Bone marrow (tissue), 2 donors: ENCODE measurements at places on chromosomes 4 and X.

DNA sequence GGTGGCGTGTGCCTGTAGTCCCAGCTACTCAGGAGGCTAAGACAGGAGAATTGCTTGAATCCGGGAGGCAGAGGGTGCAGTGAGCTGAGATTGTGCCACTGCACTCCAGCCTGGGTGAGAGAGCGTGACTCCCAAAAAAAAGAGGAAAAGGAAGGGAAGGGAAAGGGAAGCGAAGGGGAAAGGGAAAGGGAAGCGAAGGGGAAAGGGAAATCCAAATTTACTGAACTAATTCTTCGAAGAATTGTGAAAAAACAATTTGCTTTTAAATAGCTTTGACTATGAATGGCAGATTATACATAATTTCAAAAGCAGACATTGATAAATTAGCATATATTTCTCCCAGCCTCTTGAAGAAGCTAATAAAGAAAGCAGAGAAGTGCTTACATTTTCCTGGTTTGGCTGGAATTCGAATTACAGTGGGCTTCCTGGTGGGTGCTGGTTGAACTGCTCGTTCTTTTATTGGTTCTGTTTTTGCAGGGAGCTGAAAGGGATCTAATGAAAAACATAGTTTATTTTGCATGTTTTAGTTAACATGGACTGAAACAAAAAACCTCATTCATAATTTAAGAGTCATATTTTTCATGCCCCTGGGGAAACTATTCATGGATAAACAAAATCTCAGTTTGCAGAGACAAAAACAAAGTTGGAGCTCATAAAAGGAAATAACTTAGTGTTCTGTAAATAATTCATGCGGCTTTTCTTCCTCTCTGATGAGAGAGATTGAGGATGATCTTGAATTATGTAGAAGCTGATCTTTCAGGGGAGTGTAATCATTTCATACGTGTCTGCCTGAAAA is 66.0 kb downstream of the RPS3A start:
- DNase-seq = no peak

DNA sequence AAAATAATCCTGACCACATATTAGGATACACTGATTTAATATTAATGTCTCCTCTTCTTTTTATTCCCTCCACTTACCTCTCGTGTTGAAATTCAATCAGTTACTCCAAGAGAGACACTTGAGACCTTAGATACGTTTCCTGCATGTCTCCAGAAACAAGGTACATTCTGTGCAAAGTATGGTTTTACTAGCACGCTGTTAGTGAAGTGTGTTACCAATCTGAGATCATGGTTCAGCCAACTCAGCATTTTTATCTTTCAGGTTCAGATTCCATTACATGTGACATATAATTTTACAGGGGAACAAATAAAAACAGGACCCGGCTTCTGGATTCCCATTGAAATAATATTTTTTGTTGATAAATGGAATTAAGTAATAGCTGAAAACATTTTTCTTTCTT is 32.2 kb downstream of the PDLIM5 start:
- DNase-seq = no peak

DNA sequence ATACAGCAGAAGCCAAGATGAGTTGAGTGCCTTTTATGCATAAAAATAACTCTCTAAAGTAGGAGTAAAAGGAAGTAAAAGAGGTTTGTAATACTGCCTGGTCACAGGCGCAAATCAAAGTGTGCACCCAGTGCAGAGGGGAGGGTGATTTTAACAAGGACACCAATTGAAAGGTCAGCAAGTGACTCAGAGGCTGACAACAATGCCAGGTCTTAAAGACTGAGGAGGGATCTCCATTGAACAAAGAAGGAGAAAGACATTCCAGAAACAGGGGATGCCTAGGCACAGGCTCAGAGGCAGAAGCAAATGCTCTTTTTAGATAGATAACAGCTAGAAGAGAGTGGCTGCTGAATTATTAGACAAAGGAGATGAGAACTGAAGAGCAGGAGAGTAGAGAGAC is 297.4 kb upstream of the VCX start:
- no peak for DNase-seq

DNA sequence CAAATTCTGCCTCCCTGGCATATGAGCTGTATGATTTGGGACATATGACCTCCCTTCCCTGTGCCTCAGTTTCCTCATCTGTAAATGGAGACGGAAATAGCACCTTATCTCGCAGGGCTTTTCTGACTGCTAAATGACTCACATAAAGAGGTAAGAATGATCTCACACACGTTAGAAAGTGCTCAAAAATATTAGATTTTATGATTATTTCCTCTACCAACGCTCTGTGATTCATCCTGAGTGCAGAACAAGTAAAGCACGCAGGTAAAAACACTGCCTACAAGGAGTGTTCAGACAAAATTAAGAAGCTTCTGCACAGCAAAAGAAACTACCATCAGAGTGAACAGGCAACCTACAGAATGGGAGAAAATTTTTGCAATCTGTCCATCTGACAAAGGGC is 21.1 kb downstream of the ACSL1 start:
- DNase-seq = no peak

- no peak for DNase-seq
These were observed 387.3 kb upstream of the ADGRL3 start for GRCh38 chr4:60812811-60813210.

GRCh38 chr4:24396988-24397387 is 187.4 kb downstream of the DHX15 start:
- DNase-seq = no peak

DNA sequence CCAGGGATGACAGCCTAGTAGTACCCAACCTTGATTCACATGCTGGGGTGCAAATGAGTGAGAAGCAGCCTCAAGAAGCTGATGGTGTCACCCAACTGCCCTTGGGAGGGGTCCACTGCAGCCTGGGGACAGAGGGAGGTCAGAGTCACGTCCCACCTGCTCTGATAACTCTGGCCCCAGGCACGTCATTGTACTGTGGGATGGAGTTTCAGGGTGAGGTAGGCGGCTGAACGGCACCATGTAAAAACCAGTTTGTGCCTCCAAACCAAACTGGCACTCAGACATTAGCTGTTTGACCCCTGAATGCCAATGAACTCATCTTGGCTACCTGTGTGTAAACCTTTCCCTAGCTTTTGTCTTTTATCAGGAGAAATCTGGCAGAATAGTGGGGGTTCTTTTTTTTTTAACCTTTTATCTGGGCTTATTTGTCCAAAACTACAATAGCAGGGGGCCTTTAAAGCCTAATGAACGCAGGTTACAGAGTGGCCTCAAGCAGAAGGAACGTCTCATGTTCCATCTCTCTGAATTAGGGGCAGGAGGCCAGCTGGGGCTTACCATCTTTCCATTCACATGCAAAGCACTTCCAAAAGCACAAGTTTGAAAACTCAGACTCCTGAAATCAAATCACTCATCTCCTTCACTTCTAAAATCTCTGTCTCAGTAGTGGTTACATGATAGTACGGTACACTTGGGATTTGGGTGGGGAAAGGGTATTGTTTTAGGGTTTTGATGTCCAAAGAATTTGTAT is 89.4 kb downstream of the IRF2 start:
- DNase-seq = no peak

GRCh38 chr4:126895988-126896570 is 736.7 kb upstream of the INTU start:
- DNase-seq = no peak

- no peak for DNase-seq
These were observed 8.8 kb upstream of the CHRDL1 start for GRCh38 chrX:110804446-110804845.

DNA sequence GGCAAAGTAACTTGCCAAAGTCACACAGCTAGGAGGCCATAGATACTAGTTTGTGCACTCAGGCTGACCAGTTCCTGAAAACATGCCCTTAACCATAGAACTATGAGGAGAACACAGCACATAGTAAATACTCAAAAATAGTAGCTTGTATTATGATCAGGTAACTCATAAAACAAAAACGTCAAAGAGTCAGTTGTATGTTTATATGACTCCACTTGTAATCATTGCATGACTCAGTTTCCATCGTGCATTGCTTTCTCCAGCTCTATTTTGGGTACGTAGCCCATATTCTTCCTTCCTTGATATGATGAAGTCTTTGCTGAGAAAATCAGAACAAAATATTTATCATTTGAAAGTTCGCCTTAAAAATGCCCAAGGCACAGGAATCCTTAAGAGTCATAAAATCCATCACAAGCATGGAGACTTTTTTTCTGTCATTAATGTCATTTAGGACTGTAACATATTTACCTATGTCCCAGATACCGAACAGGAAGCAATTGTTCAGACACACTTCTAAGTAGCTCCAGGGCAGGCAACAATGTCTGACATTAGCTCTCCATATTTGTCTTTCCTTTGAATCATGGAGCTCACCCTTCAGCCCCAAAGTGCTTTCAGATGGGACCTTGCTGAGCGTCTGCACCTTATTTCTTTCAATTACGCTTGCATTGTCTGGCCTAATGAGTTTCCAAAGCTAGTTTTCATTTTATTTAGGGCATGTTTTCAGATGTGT is 11.2 kb upstream of the MID1 start:
- no peak for DNase-seq

- DNase-seq = no peak
These were observed 6.5 kb upstream of the PRKG2 start for GRCh38 chr4:81221303-81222081.

DNA sequence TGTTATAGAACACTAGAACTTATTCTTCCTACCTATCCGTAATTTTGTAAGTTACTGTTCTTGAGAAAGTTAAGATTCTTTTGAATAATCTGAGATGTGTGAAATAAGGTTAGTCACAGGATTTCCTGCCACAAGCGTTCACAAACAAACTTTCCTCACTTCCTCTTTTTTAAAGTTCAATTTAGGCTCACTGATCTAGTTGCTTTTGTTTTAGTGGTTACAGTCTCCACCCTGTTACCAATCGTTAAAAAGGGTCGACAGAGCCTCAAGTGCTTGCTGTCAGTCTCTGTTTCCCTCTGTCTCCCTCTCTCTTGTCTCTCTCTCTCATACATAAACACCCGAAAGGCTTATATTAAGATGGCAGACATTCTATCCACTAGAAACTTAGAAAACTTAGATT is 35.9 kb upstream of the STK26 start:
- DNase-seq = peak; percentile 78

- no peak for DNase-seq
These were observed 32.5 kb downstream of the AKAP4 start for GRCh38 chrX:50168241-50168687.

GRCh38 chr4:183098723-183099536 is at the start of gene WWC2:
TSS of gene WWC2 (plus strand) at chr4:183099257. CDS start at chr4:183099492, 235 bp downstream.
- peak; percentile 71 for DNase-seq

GRCh38 chr4:54586320-54586955 is 71.3 kb upstream of the KIT start:
- DNase-seq = no peak

DNA sequence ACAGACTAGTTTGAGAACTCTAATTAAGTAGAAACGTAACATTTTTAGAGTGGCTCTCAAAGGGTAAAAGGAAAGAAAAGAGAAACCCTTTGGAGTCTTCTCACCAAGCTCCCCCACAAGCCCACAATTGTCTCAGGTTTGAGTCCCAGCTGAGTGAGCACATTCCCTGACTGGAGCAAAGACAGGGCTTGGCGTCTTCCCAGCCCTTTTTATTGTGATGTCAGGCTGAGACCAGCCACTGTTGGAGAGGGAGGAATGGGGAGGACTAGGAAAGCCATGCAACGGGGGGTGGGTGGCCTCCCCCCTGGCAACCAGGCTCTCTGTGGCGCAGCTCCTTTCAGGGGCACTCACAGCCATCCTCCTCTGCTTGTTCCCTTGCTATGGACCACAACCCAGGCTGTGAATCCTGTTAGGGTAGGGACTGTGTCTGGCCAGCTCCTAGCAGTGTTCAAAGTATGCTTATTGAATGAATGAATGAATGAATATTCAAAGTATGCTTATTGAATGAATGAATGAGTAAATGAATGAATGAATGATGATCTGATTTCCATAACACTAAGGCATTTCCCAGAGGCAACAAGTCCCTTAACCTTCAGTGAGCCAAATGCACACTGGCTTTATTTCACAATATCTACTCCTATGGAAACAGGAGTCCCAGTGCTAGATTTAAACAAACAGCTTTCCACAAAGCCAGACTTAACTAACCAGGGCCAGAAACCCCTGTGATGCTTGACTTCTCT is 413.3 kb downstream of the MID1IP1 start:
- DNase-seq = no peak

GRCh38 chrX:25007059-25008053 is 8.4 kb downstream of the ARX start:
- no peak for DNase-seq

DNA sequence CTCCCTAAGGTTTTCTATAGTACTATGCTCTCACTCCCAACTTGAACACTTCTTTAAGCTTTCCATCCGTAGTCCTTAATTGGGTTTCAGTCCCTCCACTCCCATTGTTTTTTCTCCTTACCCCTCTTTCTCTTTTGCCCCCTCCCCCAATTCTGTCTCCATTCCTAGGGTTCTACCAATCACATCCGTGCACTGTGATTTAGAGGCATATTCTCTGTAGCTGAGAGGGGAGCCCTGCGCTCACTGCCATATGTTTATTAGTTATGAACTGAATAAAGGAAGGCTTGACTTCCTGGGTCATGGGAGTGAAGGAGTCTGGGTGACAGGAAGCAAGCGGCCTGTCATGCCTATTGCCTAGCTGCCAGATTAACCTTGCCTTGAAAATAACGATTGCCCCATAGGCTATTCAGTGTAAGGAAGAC is 471 bp downstream of the MCTS1 start:
- DNase-seq = peak; percentile 45

DNA sequence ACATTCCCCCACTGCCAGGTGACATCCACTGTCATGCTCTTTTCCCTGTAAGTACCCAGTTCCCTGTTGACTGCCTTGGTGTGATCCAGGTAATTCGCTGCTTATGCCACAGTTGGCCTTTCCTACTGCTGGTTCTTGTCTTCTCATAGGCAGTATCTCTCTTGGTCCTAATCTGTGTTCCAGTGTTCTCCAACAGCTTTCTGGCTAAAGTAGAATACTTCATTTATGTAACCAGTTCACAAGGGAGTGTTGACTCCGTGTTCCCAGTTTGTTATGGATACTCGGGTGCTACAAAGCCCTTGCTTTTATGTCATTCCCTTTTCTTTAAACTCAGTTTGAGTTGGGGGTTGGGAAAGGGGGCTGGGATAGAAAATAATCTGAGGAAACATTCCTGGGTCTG is 98.4 kb downstream of the RS1 start:
- no peak for DNase-seq

DNA sequence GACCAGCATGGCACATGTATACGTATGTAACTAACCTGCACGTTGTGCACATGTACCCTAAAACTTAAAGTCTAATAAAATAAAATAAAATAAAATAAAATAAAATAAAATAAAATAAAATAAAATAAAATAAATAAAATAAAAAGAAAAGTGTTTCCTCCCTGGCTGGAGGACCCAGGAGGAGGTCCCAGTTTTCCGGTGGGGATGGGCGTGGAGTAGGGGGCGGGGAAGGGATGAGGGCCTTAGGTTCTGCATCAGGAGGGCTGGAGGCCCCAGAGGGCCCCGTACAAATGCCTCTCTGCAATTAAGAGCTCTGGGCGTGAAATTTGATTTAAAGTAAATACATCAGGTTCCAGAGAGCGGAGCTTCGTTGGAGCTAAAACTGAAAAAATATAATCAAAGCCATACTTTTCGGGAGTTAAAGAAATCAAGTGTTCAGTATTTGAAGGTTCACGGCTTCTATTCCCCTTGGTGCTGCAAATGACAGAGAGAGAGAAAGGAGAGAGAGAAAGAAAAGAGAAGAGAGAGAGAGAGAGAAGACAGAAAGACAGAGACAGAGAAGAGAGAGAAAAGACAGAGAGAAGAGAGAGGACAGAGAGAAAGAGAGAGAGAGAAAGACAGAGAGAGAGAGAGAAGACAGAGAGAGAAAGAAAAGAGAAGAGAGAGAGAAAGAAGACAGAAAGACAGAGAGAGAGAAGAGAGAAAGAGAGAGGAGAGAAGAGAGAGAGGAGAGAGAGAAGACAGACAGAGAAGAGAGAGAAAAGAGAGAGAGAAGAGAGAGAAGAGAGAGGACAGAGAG is 8.7 kb upstream of the SHOX start:
- no peak for DNase-seq

GRCh38 chrX:11893933-11894710 is 136.1 kb downstream of the MSL3 start:
- no peak for DNase-seq
